ENCODE measurements at places on chromosomes 1 and 21.

GRCh38 chr1:228378873-228379460 is 27.7 kb downstream of the TRIM11 start:
- DNase-seq, result no peak

DNA sequence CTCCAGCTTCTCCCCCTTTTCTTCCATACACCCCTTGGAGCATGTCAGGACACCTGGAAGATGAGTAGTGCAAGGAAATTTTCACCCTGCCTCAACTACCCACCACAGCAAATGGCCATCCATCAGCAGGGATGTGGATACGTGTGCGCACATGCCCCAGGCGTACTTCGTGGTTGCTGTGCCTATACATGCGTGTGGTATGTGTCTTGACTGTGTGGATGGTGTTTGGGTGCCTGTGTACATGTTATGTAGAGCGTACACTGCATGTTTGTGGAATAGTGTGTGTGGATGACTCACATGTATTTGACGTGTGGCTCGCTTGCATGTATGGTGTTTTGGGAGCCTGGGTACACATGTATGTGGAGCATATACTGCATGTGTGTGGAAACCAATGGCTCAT is 158.5 kb downstream of the RRAGC start:
- DNase-seq, result no peak

DNA sequence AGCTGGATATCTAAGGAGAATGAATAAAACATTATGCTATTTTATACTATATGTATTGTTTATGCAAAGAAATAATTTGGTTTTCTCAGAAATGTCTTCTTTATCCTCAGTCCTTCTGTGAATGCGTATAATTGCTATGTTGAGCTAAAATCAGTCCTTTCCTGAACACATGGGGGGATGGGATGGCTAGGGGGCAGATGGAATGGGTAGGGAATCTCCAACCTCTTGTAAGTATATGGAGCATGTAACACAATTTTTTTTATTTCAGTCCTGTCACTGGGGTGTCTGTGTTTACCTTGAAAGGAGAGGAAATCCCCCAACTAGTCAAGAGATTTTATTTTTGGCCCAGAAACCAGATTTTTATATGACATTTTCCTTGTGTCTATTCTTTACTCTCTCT is 291.8 kb downstream of the NFIA start:
- no peak for DNase-seq

DNA sequence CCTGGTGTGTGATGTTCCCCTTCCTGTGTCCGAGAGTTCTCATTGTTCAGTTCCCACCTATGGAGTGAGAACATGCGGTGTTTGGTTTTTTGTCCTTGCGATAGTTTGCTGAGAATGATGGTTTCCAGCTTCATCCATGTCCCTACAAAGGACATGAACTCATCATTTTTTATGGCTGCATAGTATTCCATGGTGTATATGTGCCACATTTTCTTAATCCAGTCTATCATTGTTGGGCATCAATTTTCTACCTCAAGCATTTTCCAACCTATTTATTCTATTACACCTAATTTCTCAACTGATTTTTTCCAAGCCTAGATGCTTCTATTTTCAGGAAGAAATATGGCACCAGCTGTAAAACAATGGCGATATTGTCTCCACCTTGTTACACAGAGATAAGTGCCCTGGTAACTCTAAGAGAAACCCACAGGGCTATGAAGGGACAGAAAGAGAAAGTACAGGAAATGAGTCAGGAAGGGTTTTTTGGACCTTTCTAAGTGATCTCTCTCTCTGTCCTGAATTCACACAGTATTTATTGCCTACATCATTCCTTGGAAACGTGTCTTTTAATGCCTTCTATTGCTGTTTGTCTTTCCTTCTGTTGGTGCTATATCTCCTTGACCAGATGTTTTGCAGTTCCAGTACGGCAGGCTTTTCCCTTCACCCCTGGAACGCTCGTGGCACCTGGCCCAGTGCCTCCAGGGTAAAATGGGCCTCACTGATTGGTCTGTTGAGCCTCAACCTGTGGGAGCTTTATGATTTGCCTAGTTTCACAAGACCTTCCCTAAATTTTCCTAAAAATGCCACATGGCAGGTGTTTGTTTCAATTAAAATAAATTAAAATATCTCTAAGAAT is 14.6 kb upstream of the JAK1 start:
- no peak for DNase-seq

GRCh38 chr21:31893851-31894415 is 21.1 kb downstream of the HUNK start:
- no peak for DNase-seq

GRCh38 chr1:36722871-36723270 is 240.2 kb upstream of the CSF3R start:
- DNase-seq, result no peak

DNA sequence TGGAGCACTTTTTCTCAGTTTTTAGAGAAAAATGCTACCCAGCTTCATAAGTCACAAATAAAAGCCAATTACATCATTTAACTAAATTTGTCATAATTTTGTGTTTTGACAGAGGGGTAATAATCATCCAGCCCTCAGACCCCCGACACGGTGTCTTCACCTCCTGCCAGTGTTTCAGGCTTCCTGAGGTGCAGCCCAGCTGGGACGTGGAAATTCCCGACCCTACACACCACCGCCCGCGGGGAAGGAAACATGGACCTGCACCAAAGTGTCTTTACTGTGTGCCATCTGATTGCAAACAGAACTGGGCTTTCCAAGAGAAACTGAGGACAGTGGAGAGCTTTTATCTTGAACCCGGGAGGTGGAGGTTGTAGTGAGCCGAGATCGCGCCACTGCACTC is 7.7 kb upstream of the INAVA start:
- DNase-seq, result no peak

DNA sequence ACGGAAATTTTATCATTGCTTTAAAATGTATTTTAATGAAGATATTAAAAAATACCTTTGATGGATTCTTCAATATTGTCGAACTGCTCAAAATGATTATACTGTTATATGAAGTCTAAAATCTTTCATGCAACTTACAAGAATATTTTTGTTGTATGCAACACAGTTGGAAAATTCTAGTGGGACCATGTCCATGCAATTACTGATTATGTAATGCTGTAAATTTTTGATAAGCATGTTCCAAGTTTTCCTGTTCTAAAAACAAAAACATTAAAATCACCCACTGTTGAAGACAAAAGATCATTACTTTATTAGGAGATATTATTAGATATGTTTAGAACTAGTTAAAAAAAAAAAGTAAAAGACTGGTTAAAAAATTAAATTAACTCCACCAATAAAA is 132.8 kb downstream of the NFIA start:
- DNase-seq, result no peak

GRCh38 chr1:69058454-69058853 is 509.3 kb upstream of the LRRC7 start:
- no peak for DNase-seq

GRCh38 chr21:33478935-33479678 is 667 bp downstream of the TMEM50B start:
- DNase-seq, result peak; percentile 43

Measured in endothelial cell (in vitro differentiated cells).